ENCODE measurements at places on chromosomes 13 and 19. TPM values are rescaled to one million over a fixed set of nuclear protein-coding genes. Genes with fewer than 3 reads are reported as not detected.

- DNase-seq: peak; percentile 4
Measured at GRCh38 chr13:29993716-29994488, 143.5 kb upstream of the UBL3 start.

IZUMO2 gene
- not detected for total RNA-seq

ZNF600 gene
- 9.8 TPM for total RNA-seq

CFD gene
- 0.88 TPM for total RNA-seq

ZNF177 gene
- 0.79 TPM for total RNA-seq

DNA sequence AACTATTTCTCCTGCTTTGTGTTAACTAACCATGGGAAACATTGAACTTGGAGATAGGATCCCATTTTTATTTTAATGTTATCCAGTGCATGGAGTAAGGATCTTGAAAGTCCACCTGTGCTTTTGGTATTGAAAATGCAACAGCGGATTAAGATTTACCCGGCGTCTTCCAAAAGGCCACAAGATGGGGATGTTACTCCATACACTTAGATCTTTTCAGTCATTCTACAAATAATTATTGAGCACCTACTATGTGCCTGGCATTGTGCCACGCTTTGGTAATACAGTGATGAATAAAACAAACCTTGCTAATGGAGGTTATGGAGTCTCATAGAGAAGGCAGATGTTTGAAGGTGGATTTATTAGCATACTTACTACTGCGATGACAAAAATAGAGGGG, 56.9 kb downstream of the RFC3 start:
- no peak for DNase-seq

GRCh38 chr13:31278869-31279268, 79.1 kb downstream of the B3GLCT start:
- no peak for DNase-seq

CYP2F1 gene
- not detected for total RNA-seq

DNA sequence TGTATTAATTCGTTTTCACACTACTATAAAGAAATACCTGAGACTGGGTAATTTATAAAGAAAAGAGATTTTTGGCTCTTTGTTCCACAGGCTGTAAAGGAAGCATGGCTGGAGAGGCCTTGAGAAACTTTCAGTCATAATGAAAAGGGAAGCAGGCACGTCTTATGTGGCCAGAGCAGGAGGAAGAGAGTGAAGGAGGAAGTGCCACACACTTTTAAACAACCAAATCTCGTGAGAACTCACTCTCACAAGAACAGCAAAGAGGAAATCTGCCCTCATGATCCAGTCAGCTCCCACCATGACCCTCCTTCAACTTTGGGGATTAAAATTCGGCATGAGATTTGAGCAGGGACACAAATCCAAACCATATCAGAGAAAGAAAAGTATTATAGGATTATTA, 1255.9 kb upstream of the MIR17HG start:
- no peak for DNase-seq

DNA sequence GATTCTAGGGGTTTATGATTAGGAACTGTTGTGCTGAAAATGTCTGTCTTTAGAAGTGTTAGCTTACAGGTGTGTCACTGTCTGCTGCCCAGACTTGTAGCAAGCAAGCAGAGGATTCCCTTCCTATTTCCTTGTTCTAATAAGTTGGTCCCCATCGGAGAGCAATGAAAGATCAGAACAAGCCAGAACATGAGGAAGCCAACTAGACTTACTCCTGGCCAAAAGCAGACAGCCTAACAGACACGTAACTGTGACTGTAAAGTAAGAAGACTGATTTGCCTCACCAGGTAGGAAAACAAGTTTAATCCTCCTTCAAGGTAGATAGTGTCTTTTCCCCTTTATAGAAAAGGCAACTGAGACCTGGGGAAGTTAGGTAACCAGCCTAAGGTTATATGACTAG, 12.5 kb downstream of the POLR1D start:
- DNase-seq: peak; percentile 79

GRCh38 chr13:114101358-114102130, 30.9 kb downstream of the RASA3 start:
- DNase-seq: no peak

DNA sequence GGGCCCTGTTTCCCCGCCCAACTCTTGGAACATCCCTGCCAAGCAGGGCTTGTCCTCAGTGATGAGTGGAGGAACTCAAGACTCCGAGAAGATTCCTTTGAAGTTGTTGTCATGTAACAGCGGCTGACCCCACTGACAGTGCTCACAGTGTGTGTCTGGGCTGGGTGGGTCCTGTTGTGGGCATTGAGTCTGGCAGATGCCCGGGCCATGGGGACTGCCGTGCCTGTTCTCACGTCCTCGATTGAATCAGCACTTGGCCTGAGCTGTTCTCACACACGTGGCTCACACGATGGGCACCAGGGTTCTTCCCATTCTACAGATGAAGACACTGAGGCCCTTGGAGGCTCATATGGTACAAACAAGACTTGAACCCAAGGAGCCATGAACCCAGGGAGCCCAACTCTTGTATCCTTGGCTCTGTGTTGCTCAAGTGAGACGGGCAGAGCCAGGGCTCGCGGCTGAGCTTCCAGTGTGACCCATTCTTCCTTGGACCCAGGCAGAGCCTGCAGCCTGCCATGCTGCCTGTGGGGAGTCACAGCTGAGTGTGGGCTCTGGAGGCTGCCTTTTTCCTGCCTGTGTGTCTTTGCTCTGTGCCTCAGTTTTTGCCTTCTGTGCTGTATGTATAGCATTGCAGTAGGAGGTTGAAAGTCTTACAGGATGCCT, 8.6 kb upstream of the EPN1 start:
- DNase-seq: no peak

DNA sequence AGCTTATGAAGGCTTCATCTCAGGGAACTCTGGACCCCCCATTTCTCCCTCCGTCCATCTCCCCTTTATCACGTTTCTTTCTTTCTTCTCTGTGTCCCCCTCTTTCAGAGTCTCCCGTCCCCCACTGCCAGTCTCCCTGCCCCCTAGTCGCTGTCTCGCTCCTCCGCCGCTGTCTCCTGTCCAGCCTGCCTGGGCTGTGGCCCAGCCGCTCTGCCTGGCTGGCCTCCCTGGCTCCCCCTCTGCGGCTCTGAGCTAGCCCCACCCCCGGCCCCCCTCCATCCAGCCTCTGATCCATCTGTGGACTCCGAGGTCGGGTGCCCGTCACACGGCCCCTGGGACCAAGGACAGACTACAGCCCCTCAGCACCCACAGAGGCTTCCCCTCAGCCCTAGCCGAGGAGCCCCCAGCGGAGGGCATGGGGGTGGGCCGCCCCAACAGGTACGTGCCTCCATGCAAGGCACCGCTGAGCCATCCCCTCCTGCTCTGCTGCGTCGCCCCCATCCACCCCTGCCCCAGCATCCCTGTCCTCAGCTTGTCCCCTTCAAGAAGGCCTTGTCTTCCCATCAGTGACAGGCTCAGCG, 1.1 kb upstream of the KCNJ14 start:
- DNase-seq: no peak

SYCN gene
- total RNA-seq: not detected

GRCh38 chr19:16654140-16654539, 5.8 kb downstream of the SMIM7 start:
- DNase-seq: peak; percentile 17

GRCh38 chr13:76849493-76849892, 36.7 kb downstream of the KCTD12 start:
- DNase-seq: no peak

SPRED3 gene
- 9.0 TPM for total RNA-seq

NEK5 gene
- total RNA-seq: 0.21 TPM

DNA sequence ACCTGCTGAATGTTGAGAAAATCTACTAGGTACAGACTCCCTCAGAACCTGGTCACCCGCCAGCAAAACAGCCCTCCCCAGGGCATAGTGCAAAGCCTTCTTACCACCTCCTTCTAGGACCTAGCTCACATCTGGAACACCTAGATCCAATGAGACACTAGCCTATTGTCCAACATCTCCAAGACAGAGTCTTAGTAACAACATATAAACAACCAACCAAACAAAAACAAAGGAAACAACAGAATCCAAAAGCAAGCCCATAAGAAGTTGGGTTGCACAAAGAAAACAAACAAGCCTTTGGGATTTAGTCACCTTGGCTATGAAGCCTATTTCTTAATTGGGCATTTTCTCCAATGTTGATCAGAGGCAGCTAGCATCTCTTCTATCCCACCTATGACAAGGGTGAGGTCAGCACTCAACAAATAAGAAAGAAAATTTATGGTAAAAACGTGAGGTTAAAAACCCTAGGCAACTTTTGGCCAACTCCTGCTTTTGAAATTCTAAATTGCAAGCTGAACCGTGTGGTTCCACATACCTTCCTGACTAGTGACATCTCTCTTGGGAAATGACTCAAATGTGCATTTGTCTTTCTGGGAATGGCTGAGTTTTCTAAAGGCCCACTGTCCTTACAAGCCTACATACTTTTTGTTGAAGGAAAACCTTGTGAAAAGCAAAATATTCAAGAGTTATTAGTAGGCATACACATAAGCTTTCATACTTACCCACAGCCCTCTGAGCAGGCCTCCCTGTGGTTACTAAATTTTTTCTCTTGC, 66.7 kb downstream of the FAM216B start:
- DNase-seq: peak; percentile 30

DNA sequence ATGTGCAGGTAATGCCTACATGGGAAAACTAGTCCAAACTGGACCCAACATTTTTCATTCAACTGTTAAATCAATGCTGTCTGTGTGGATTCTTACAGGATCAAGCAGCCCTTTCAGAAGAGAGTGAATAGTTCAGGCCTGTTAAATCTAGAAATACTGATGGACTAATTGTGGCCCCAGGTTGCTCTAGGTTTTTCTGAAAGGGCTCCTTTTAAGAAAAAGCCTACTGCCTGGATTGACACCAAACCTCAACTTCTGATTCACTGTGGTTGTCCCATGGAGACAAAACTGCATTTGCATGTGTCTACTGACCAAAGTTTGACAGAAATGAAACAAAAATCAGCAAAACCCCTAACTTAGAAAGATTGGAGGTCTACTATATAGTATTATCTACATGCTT, 437.0 kb downstream of the KLF12 start:
- no peak for DNase-seq

ZNF737 gene
- 1.1 TPM for total RNA-seq

All from MCF 10A (cell line).